ENCODE measurements at places on chromosomes 7 and 10. TPM values are rescaled to one million over a fixed set of nuclear protein-coding genes. Genes with fewer than 3 reads are reported as not detected.

The PRKCQ gene
- polyA plus RNA-seq = 1.4 TPM

The AKR1B1 gene
- polyA plus RNA-seq = 34.8 TPM

The MEIG1 gene
- polyA plus RNA-seq = not detected

The ANXA8 gene
- polyA plus RNA-seq = 0.33 TPM

The CYP26C1 gene
- 0.05 TPM for polyA plus RNA-seq

DNA sequence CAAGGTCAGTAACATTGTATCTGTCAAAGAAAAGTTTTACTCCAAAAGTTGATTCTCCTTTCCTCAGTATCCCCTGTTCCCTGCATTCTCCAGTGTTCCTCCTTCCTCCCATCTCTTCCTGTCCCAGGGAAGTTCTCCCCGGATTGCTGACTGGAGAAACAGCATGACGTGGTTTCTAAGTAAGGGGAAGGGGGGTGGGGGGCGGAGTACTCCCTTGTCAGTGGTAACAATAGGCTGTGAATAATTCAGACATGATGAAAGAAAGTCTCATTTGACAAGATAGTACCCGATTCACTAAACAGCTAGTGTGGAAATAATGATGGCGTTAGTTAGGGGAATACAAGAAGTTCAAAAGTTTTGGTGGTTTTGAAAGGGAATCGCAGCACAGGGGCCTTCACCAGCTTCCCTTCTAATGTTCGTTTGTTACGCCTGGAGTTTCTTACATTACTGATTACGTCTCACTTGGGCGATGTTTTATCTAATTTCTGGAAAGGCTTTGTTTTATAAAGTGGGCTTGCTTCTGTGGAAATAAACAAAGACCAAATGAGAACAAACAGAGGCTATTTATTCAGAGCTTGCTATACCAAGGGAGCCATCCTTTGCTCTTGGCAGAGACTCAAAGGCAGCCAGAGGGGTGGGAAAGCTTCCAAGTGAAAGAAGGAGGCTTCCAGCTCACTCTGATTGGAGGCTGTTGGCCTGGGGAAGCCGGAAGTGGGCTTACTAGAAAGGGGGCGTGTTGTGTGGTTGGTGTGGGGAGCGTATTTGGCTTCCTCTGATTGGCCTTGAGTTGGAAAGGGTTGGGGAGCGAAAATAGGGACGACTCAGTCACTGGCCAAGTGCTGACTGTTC is 453.7 kb downstream of the SDK1 start:
- no peaks in the 10 kb centered on the region for H3K27me3 ChIP-seq
- no peak overlapping the region for H3K4me3 ChIP-seq
- no peak for DNase-seq
- H3K36me3 ChIP-seq = no peaks in the 10 kb centered on the region
- no peak overlapping the region for H3K27ac ChIP-seq

DNA sequence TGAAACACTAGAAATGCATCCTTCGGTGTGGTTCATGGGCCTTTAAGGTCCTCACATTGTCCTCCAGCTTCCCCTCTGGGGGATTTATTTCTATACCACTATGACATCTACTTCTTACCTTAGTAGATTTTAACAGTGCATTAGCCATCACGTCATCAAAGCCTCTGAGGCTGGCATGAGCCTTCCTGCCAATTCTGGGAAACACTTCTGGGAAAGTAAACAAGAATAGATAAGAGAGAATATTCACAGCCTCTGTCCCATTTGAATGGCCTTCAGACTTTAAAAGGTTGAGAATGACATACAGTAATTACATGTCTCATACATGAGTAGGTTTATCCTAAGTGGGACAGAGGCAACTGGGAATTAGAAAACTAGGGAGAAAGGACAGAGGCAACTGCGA is 89.7 kb downstream of the AMPH start:
- no peak for DNase-seq
- no peaks in the 10 kb centered on the region for H3K4me1 ChIP-seq
- H3K27ac ChIP-seq = no peak overlapping the region
- no peak overlapping the region for H3K4me3 ChIP-seq
- H3K27me3 ChIP-seq = no peaks in the 10 kb centered on the region

DNA sequence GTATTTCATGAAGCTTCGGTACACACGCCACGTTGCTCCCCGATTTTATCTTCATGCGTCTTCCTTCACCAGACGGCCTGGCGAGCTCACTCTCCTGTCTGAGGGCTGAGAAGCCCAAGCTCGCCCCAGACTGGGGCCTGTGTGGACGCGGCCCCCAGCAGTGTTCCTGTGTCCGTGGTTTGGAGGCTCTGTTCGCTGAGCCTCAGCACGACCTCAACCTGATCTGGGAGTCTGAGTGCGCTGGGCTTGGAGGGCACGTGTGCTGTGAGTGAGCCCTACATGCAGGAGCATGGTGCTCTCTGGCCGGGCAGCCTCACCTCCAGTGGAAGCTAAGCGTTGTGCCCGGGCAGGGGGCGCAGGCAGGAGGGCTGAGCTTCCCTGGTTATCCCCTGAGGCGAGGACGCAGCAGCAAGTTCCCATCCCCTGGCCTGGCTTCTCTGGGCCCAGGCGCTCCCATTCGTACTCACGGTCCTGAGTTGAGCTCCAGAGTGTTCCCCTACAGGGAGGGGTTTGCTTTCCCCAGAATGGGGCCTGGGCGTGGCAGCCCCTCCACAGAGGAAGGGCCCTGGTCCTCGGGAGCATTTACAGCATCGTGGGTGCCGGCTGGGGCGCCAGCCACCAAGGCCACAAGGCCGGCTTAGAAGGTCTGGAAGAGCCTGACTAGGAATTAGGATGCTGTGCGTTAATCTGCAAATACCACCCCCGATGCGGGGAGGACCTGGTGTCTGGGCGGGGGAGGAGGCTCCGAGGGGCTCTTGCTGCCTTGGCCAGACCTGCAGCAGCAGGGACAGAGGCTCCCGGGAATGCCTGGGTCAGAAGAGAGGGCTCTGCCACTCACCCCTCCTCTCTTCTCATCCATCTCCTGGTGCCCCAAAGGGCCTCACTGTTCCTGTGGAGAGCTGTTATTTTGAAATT is 400.6 kb downstream of the DNAJB6 start:
- H3K36me3 ChIP-seq = no peaks in the 10 kb centered on the region
- no peaks in the 10 kb centered on the region for H3K4me1 ChIP-seq
- H3K27me3 ChIP-seq = no peaks in the 10 kb centered on the region
- DNase-seq = no peak
- no peak overlapping the region for H3K27ac ChIP-seq
- H3K4me3 ChIP-seq = no peak overlapping the region

- H3K27me3 ChIP-seq = peaks cover 8% of the 10 kb centered on the region
- no peaks in the 10 kb centered on the region for H3K4me1 ChIP-seq
- H3K27ac ChIP-seq = no peak overlapping the region
- H3K4me3 ChIP-seq = no peak overlapping the region
These were observed 72.7 kb downstream of the PTPRE start for GRCh38 chr10:127979566-127979965.

DNA sequence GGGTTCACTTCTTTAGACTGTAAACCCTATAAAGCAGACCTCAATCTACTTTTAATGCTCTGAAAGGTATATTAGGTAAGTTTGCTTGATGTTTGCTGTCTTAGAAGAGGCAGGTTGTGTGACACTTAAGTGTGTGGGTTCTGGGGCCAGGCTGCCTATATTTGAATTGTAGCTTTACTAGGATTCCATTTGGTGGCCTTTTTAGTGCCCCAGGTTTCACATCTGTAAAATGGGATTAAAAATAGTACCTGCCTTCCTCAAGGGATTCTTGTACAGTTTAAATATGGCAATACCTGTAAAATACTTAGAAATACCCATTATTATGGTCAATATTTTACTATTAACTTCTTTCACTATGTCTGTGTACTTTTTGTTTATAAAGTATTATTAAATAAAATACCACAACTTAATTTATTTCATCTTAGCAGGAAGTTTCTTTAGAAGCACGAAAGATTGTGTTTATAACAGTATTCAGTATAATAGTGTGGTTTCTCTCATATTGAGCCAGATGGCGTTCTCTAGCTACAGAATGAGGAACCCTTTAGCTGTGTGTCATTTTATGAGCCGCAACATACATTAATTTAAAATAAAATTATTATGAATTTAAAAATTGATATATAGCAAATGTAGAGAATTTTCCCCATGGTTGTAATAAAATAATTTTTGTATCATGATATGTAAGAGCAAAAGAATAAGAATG is 94.2 kb downstream of the CDK14 start:
- H3K36me3 ChIP-seq = no peaks in the 10 kb centered on the region
- H3K27ac ChIP-seq = no peak overlapping the region
- DNase-seq = no peak
- no peaks in the 10 kb centered on the region for H3K4me1 ChIP-seq
- no peaks in the 10 kb centered on the region for H3K27me3 ChIP-seq

DNA sequence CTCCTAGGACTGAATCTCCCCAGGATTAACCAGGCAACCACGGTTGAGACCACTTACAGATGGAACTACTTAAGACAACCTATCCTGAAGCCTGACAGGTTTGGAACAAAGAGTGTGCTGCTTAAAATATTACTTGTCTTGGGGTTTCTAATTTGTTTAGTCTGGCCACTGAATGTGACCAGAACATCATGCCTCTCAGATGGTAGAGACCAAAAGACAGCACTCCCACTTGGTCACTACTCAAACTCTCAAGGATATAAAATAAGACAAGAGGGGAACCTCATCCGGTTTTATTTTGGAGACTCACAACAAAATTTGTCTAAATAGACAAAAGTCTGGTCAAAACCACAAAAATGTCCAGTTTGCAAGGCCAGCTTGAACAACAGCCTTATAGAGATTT is 15.3 kb downstream of the MRPL32 start:
- H3K27me3 ChIP-seq = no peaks in the 10 kb centered on the region
- no peak overlapping the region for H3K27ac ChIP-seq
- DNase-seq = no peak
- H3K4me3 ChIP-seq = no peak overlapping the region
- no peaks in the 10 kb centered on the region for H3K36me3 ChIP-seq

DNA sequence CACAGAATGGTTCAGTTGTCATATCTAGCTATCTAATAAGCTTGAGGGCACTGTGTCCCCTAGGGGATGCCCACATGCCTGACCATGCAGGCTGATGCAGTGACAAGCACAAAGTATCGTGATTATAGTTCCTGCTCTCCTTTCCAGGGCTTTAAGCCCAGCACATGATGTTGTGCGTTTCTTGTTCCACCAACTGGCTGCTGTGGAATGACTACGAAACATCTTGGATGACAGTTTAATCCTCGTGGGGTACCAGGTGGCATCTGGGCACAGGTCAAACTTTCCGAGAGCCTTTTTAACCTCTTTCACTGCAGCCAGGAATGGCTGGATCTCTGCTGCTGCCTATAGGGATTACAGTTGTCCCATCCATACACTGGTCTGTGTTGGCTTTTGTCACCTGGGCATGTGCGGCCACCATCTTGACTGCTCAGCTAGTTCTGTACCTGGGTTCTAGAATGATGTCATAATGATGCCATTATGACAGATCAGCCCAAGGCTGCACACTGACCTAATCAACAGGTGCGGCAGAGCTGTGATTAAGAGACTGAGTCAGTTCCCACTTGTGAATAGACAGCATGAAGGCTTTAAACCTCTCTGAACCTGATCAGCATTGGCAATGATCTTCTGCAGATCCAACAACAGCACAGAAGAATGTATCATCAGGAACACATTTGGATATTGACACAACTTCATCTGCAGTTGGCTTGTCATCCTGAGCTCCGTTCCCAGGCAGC is 144.1 kb downstream of the DLG5 start:
- no peak overlapping the region for H3K4me3 ChIP-seq
- no peaks in the 10 kb centered on the region for H3K27me3 ChIP-seq
- no peaks in the 10 kb centered on the region for H3K4me1 ChIP-seq
- no peak overlapping the region for H3K27ac ChIP-seq

- H3K27me3 ChIP-seq = no peaks in the 10 kb centered on the region
- no peak overlapping the region for H3K27ac ChIP-seq
- DNase-seq = no peak
- H3K4me1 ChIP-seq = no peaks in the 10 kb centered on the region
These were observed 118.5 kb upstream of the CHST15 start for GRCh38 chr10:124211921-124212320.

Measured in pancreas (tissue), 10 donors.